ENCODE measurements at places on chromosomes 12 and 14.

DNA sequence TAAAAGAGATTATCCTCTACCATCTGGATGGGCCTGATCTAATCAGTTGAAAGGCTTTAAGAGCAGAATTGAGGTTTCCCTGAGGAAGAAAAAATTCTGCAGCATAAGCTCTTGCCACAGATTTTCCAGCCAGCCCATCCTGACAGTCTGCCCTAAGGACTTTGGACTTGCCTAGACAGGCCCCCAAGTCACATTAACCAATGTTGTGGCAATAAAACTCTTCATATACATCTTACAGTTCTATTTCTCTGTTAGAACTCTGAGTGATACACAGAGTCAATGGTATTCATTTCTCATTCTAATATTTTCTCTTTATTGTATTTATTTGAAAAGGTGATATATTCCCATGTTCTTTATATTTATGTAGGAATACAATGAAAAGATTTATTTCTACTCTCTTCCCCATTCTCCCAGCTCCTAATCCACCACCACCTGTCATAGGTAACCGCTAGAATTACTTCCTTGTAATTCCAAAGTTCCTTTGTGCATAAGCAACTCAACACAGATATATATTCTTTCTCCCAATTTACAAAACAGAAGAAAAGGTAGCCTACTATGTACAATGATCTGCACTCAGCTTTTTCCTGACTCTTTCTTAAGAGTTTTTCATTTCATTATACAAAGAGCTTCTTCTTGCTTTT lies 182.1 kb downstream of the CAPZA3 start:
- no peak for DNase-seq

DNA sequence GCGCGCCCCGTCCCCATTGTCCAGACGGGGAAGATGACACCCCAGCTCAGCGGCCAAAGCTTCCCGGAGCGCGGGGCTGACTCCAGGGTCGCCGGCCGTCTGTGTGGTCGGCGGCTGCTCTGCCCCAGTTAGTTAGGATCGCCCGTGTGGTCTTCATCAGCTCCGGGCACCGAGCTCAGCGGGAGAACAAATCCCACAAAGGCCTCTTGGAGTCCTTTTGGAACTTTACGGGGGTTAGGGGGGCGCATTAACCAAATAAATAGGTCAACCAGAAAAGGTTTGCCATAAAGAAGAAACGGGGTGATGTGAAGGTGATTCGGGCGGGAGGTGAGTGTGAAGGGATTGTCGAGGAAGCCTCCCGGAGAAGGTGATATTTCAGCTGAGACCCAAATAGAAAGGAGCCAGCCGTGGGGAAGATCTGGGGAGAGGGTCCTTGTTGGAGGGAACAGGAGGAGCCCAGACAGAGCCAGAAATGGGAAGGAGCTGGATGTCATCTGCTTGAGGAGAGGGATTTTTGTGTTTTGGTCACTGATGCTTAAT lies 697 bp downstream of the ATP6V0A2 start:
- no peak for DNase-seq

GRCh38 chr12:107779077-107779831 lies 4.8 kb downstream of the ASCL4 start:
- DNase-seq: no peak

DNA sequence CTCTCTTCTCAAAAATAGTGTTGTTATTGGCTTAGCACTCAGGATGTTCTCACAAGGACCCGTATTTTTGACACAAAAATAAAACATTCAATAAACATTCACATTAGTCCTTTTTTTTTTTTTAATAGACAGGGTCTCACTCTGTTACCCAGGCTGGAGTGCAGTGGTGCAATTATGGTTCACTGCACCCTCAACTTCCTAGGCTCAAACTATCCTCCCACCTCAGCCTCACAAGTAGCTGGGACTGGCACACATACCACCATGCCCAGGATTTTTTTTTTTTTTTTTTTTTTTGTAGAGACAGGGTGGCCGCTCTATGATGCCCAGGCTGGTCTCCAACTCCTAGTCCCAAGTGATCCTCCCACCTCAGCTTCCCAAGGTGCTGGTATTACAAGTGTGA lies 27.0 kb downstream of the PPP1R13B start:
- no peak for DNase-seq

GRCh38 chr12:42019746-42020145 lies 124.9 kb downstream of the GXYLT1 start:
- DNase-seq: no peak

DNA sequence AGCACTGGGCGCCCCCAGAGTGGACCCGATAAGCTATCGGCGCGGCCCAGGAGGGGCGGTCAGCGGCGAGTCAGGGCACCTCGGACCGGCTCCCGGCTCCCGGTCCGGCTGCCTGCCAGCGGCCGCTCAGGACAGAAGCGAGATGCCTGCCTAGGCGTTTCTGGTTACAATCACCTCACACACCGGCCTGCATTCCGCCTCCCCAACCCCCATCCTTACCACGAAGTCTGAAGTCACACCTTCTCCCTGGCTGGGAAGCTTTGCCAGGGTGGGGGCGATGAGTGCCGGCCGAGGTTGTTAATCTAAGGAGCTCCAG lies 42.6 kb upstream of the TBX5 start:
- no peak for DNase-seq

DNA sequence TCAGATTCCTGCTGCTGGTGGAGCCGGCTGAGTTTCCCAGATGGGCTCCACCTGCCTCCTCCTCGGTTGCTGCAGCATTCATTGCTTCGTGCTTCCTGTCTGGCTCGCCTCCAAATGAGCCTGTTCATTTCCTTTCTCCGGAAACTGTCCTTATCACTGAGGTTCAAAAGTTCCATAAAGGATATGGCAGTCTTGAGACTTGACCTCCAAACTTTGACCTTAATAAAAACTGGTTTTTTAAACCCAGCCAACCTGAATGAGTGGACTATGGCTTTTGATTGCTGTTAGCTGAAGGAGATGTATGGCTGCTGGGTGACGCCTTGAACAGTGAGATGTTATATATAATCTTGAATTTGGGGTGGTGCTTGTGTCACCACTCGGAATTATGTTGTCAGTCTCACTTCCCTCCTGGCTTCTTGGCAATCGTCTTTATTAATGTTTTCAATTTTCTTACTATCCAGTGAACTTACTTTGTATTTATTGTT lies 62.7 kb downstream of the RASSF3 start:
- DNase-seq: peak; percentile 22

DNA sequence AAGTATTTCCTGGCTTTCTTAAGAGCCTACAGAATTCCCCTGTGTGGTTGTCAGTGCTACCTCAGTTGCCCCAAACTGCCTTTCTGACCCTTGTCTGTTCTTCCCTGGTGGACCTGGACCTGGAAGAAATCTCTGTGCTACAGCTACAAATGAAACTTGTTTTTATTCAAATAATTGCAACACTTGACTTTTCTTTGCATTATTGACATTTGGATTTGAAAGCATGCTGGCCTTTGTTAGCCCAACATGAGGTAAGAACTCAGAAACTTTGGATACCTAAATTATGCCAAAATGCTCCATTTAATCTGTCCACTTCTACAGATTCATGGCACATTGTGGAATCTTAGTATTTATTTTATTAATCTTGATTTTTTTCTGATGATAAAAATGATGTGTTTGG lies 142.9 kb downstream of the SAMD4A start:
- DNase-seq: no peak

DNA sequence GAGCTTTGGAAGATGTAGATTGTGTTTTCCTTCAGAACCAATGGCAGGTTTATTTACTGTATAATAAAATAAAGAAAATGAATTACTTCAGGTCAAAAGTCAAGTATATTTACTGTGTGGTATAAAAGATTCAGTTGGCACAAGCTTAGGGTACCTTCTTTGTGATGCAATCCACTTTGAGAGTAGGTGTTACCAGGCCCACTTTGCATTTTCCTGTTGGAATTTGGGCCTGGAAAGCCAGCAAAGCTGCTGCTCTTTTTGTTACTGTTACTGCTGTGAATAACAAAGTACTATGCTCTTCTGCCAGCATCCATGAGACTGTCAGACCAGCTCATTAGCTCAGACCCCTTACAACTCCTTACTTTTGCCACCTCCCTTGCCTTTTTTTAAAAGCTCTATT lies 649.0 kb upstream of the SEL1L start:
- no peak for DNase-seq

DNA sequence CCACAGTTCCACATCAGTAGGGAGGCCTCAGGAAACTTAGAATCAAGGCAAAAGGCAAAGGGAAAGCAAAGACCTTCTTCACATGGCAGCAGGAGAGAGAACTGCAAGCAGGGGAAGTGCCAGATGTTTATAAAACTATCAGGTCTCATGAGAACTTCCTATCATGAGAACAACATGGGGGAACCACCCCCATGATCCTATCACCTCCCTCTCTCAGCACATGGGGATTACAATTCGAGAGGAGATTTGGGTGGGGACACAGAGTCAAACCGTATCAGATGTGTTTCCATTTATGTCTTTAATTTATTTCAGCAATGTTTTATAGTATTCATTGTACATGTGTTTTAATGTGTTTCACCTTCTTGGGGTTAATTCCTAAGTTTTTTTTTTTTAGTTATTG lies 25.8 kb downstream of the METAP2 start:
- DNase-seq: no peak

DNA sequence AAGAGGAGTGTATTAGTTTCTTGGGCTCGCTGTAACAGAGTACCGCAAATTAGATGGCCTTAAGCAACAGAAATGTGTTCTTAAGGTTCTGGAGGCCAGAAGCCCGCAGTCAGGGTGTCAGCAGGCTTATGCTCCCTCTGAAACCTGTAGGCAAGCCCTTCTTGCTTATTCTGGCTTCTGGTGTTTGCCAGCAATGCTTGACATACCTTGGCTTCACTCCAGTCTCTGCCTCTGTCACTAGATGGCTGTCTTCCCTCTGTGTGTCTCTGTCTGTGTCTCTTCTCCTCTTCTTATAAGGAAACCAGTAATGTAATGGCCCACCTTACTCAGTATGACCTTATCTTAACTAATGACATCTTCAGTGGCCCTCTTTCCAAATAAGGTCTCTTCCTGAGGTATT lies 85.1 kb downstream of the DERA start:
- DNase-seq: no peak

- DNase-seq: no peak
Observed at GRCh38 chr14:71834284-71835204, 97.7 kb upstream of the RGS6 start.

DNA sequence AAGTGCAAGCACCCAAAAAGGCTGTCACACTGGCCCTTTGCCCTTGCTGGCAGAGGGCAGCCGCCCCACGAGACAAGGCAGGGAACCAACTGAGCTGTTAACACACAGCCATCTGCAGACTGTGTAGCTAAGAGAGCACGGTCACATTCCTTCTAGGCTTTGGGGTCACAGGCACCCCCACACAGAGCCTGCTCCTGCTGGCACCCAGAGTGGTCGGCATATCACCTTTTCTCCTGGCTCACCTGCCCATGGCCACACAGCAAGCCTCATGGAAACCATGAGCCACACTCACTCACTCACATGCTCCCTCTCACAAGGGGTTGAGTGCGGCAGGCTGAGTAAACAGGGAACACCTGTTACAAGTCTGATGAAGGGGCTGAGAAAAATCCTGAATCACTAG lies 214.5 kb downstream of the PCNX1 start:
- DNase-seq: no peak

- DNase-seq: no peak
Observed at GRCh38 chr14:64763801-64764621, 59.8 kb downstream of the PLEKHG3 start.

DNA sequence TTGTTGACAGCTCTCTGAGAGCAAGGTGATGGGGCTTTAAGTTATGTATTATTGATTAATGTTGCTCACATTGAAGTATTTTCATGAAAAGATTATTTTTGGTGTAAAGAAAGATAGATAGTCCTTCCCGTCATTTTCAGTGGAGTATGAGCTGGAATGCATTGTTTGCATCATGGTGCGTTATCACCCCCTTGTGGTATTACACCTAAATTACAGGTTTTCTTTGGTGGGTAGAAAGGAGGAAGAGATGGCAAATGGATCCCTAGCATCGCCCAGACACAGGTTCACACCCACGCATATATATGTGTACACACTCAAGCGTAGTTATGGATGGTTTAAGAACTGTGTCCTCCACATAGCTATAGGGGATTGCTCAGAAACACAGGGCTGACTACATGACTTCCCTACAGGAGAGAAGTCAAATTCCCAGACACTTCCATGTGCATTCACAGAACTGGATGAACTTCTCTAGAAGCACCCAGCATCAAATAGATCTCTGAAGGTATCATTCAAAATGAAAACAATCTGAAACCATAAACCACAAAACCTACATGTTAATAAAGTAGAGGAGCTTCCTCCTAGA lies 14.4 kb upstream of the SERPINA10 start:
- no peak for DNase-seq

- no peak for DNase-seq
Observed at GRCh38 chr14:57871459-57872080, 5.7 kb upstream of the SLC35F4 start.

GRCh38 chr12:120654656-120655055 lies 14.2 kb downstream of the CABP1 start:
- no peak for DNase-seq

DNA sequence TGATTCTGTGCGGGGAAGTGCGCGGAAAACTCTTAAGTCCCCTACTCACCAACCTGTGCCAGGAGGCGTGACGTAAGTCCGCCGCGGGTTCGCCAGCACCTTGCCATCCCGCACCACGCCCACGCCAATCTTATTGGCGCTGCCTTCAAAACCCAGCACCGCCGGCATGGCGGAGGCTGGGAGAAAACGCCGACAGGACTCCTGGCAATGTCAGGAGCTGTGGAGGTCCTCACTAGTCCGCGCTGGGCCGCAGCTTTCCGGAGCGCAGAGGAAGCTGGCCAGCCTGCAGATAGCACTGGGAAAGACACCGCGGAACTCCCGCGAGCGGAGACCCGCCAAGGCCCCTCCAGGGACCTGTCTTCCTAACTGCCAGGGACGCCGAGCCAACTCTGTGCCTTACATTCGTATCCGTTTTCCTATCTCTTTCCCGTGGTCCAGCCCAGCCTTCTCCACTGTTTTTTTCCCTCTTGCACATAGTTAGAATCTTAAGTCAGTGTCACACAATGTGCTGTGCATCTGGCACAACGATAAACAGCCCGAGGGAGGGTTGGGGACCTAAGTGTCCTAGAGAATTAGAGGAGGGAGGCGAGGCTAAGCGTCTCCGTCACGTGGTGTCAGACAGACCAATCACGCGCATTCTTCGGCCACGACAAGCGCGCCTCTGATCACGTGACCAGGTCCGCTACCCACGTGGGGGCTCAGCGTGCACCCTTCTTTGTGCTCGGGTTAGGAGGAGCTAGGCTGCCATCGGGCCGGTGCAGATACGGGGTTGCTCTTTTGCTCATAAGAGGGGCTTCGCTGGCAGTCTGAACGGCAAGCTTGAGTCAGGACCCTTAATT lies at the start of the genes APEX1 and OSGEP:
TSS of gene APEX1 (plus strand) at position 711 of the 839 bp plus-strand sequence. CDS start 420 bp downstream, outside the sequence.
TSS of gene OSGEP (minus strand) at position 297 of the 839 bp plus-strand sequence. CDS start at position 168, 129 bp downstream.
- DNase-seq: peak; percentile 96

DNA sequence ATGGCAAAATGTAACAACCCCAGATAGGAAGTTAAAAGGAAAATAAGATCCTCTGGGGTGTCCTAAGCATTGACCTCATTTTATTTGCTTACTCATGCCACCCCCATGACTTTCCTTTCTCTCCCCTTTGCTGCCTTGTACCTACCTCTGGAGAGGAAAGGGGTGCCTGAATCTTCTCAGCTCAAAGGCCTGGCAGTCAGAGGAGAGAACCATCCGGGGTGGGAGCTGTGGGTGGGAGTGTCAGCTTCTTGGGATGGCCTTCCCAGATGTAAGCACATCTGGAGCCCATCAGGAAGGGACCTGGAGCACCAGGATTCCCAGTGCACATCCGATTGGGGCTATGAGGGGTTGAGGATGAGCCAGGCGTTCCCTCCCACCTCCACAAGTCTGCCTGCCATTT lies 5.2 kb upstream of the ITGA5 start:
- no peak for DNase-seq
